ENCODE measurements at places on chromosomes 7 and 10.

- DNase-seq, result no peak
Measured at GRCh38 chr10:116838143-116838725, 11.1 kb upstream of the ENO4 start.

GRCh38 chr7:120218712-120219111 lies 54.3 kb upstream of the KCND2 start:
- DNase-seq, result no peak

DNA sequence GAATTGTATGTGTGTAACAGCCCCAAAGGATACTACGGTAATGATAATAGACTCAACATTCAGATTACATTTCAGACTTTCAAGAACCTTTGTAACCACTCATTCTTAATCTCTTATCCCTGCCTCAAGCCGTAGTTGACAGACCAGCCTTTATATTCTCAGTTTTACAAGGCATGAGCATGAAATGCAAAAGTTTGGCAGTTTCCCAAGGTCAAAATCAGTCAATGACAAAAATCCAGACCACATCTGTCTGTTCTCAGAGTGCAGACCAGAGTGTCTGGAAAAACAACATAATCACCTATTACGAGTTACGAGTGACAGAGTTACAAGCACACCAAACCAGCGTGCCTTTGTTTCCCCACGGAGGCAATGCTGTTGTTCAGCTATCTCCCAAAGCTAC lies 178.6 kb upstream of the LRGUK start:
- no peak for DNase-seq

DNA sequence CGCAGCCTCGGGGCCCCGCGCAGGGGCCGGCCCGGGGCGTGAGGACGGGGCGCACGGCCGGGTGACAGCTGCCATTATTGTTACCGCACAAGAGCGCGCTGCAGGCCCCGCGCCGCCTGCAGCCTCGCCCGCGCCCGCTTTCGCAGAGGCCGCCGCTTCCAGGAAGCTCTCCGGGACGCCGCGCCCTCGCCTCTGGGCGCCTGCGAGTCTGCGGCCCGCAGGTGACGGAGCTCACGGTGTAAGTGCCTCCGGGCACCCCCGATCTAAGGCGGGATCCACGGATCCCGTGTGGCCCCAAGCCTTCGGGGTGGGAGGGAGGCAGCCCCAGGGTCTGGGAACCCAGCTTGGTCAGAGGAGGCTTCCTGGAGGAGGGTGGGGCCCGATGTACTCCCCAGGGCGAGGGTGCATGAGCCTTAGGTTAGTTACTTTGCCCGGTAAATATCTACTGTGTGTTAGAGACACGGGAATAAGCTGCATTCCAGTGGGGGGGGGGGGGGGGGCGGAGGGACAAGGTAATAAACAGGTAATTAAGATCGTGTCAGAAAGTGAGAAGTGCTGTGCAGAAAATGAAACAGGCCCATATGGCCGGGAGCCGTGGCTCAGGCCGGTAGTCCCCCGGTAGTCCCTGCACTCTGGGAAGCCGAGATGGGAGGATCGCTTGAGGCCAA lies 638 bp downstream of the IQCE start:
- no peak for DNase-seq

DNA sequence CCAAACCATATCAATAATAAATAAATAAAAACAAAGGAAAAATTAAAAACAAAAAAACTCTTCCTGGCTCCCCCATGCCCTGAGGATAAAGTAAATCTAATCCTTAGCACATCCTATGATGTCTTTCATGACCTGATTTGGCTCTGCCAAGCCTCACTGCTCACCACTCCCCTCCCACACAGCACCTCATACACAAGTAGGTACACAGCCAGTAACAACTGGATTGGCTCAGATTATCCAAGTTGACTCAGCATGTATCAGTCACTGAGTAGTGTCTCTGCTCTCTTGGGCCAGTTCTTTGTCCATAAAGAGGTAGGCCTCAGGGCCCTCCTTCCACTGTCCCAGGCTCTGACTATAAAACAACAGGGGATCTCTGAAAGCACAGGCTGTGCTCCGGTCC lies 99.6 kb downstream of the STRA8 start:
- DNase-seq, result no peak

DNA sequence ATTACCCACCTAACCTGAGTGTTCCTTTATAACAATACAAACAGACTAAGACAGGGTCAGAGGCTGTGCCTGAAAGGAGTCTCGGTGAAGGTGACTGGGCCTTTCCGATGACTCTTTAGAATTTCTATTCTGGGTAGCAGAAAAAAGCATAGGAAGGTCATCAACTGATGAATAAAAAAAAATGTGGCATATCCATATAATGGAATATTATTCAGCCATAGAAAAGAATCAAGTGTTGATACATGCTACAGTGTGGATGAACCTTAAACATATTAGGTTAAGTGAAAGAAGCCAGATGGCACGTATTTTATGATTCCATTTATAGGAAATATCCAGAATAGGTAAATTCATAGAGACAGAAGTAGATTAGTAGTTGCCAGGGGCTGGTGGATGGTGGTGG lies 83.4 kb downstream of the LRMDA start:
- no peak for DNase-seq

DNA sequence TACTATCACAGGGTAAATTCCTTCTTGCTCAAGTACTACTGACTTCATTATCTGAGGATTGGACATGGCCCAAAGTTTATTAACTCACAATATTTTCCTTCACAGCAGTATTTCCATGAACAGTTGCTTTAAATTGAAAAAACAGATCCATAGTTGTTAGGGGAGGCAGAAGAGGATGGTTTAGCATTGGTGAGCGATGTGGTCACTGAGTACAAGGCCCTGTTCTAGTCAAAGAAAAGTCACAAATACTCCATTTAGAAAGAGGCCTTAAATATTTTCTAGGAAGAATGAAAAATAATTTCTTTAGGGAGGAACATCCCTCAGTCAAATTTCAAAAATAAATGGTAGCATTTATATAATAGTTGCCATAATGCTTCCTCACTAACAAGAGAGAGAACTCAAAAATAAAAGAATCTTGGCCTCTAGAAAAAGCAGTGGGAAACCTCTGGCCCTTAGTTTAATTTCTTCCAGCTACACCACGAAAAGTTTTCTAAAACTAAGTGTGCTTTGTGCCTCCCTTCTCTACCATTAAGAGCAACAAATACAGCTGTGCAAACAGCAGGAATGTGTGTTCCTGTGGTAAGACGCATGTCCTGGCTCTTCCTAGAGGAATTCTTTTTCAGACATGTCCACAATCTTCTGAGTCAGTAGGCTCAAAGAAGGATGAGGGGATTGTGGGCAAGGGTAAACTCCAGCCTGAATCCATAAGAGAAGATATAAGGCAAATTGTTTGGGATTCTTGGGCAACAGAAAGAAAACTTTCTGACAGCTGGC lies 105.7 kb downstream of the HOXA1 start:
- DNase-seq, result no peak

- no peak for DNase-seq
Measured at GRCh38 chr7:1817061-1817712, 147.1 kb downstream of the ELFN1 start.

GRCh38 chr10:17092986-17093803 lies 36.4 kb downstream of the CUBN start:
- no peak for DNase-seq

- DNase-seq, result no peak
Measured at GRCh38 chr7:13540429-13540828, 449.0 kb downstream of the ETV1 start.

DNA sequence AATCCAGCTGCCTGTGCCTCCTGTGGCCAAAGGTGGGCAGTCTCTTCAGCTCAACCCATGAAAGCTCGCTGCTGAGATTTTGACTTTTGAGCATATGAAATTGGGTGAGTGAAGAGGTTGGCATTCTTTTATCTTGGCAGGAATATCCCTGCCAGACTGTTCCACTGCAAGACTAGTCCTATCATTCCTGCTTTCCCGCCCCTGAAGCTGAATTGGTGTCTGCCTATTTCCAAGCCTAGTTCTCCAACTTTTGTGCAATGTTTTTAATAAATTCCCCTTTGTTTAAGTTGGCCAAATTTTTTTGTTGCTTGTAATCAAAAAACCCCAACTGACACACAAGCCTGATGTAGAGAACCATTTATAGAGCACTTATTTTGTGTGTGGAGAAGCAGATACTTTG lies 34.8 kb upstream of the BICC1 start:
- no peak for DNase-seq

GRCh38 chr7:74051193-74051592 lies 23.2 kb downstream of the ELN start:
- DNase-seq, result no peak

GRCh38 chr7:13724977-13725566 lies 264.4 kb downstream of the ETV1 start:
- DNase-seq, result no peak

DNA sequence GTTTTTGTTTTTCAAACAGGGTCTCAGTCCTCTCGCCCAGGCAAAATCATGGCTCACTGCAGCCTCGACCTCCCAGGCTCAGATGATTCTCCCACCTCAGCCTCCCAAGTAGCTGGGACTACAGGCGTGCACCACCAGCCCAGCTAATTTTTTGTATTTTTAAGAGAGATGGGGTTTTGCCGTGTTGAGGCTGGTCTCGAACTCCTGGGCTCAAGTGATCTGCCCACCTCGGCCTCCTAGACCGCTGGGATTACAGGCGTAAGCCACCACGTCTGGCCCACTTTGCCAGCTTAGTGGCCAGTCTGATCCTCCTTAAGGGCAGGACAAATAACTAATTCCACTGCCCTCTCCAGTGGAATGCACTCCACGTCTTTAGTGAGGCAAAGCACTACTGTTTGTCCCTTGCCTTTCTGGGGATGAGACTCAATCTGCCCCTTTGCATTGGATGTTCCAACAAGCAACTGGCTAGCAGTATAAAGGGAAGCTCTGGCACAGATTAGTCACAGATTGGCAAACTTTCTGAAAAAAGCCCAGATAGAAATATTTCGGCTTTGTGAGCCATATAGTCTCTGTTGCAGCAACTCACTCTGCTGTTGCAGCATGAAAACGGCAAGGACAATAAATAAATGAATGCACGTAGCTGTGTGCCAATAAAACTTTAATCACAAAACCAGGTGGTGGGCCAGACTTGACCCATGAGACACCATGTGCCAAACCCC lies 143.8 kb upstream of the RHEB start:
- no peak for DNase-seq

DNA sequence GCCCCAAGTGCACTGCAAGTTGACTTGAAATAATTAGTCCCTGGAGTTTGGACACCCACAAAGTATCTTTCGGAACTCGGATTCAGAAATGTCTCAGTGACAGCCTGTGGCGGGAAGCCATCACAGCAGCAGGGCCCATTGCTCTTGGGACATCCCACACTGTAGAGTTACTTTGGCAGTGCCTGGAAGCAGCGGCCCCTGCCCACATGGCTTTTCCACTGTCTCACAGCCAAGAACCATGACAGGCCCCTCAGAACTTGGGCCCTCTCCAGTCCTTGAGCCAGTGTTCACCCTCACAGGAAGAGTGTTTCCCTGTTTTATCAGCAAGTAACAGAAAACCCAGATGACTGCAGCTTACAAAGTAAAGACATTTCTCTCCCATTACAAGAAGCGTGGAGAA lies 477.0 kb upstream of the GALNT17 start:
- no peak for DNase-seq

- peak; percentile 50 for DNase-seq
Measured at GRCh38 chr10:3783316-3783681, 1.7 kb downstream of the KLF6 start.

GRCh38 chr7:157466867-157467261 lies 130.1 kb downstream of the DNAJB6 start:
- DNase-seq, result no peak

DNA sequence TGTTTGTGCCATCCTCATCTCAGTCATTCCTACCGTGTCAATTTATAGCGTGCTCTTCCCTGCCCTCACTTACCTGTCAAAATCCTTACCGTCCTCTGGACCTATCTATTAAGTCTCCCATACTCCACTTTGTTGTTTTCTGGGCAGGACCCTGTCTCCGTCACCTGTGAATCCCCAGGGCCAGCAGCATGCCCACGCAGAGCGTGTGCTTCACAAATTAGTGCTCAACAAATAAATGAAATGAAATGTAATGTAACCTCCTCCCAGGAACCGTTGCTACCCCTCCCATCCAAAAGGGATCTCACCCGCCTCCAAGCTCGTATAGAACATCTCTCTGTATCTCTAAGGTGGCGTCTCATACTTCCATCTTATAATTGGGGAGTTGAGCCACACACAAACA lies 589.9 kb upstream of the MGMT start:
- DNase-seq, result no peak

DNA sequence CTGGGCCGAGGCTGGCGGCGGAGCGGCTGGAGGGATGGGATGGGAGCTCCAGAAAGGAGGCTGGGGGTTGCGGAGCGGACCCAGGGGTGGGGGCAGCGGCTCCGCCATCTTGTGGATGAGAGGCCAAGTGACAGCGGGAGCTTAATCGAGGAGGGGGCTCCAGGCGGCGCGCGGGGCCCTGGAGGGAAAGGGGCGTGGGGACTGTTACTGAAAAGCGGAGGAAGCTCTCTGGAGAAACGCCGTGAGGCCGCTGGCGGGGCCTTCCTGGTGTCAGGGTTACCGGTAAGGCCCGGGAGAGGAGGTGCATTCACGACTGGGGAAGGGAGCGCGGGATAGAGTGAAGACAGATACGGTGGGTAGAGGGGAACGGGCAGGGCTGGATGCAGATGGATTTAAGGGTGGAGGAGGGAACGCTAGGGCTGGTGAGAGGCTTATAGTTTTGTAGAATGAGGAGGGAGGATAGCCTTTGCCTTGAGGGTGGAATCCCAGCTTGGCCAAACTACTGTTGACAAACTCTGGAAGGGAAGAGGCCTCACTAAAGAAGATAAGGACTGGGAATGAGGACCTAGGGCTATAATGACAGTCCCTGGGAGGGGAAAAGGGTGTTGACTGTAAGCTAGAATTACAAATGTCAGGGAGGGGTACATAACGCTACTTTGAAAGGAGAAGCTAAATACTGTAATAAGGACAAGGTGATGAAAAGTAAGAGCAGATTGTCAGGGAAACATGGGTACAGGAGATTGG lies 535 bp downstream of the BTRC start:
- peak; percentile 55 for DNase-seq

GRCh38 chr10:19815036-19815730 lies 1.0 kb upstream of the PLXDC2 start:
- no peak for DNase-seq

GRCh38 chr10:48491392-48492139 lies 113.3 kb downstream of the ARHGAP22 start:
- DNase-seq, result no peak

GRCh38 chr7:158633055-158633956 lies 45.7 kb upstream of the PTPRN2 start:
- DNase-seq, result no peak

DNA sequence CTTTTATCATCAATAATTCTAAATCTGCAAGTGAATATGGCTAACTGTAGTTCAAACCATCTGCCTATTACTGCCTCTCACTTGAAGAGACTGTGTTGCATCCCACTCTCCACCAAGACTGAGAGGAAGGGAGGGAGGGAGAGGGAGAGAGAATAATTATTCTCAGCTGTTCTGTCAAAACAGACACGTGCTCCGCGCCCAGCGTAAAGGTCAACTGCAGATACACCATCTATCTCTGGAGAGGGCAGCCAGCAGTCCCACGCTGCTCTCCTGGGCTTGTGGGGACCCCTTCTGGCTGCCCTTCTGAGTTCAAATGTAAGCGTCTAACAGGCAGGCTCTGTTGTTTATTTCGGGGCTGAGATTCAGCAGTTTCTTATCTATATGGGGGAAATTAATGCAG lies 625.5 kb upstream of the GALNT17 start:
- no peak for DNase-seq

All from stimulated activated naive CD4-positive, alpha-beta T cell (primary cell).